ENCODE measurements at places on chromosomes 6 and 20.

DNA sequence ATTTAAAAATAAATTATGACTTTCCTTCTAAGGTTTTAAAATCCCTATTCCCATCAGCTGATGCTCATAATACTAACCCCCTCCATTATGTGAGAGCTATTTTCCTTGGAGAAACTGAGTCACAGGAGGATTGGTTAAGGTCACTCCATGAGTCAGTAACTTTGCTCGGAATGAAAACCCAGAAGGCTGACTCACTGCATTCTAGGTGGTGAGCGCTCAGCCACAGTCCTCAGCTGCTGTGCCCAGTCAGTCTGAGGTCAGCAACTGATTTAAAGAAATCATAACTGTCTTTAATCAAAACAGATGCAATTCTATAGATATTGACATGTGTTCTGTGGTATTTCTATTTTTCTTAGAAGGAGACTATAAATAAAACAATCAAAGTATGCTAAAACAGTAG, 359.2 kb downstream of the GJA1 start:
- no peak for DNase-seq

- DNase-seq, result no peak
These were observed 137.7 kb downstream of the BACH2 start for GRCh38 chr6:90158936-90159335.

- DNase-seq, result peak; percentile 30
These were observed 39.2 kb downstream of the ZMYND8 start for GRCh38 chr20:47317127-47317895.

GRCh38 chr6:45555981-45556771, 178.4 kb upstream of the SUPT3H start:
- DNase-seq, result no peak

Measured in CD4-positive, alpha-beta T cell treated with Interleukin-12 subunit alpha and Interleukin-12 subunit beta, for 1 hour (primary cell).